ENCODE measurements at places on chromosomes 5 and 9.

- no peak for DNase-seq
These were observed at the start of gene PTPDC1 for GRCh38 chr9:94084314-94084713. PTPDC1 (plus strand) TSS chr9:94084464; CDS start chr9:94084531, 67 bp downstream.

- no peak for DNase-seq
These were observed 405.2 kb downstream of the ZNF608 start for GRCh38 chr5:124341066-124341858.

DNA sequence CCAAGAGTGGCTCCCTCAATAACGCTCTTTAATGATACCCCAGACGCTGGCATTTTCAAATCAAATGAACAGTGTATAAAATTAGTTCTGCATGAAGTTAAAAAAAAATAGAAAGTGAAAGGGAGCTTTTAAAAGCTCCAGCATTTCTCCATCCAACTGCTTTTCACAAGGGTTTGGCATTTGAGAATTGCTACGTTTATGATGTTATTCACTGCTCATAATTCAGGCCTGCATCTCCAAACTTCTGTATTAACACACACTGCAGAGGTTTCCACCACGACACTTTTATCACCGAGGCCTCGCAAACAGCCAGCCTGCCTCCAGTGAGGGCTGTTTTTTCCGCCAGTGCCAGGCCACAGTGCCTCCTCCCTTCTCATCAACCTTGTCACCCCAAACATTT is 205.5 kb upstream of the EFNA5 start:
- DNase-seq = no peak

GRCh38 chr9:134858051-134858841 is 22.4 kb upstream of the FCN2 start:
- DNase-seq = no peak

All from thoracic aorta (tissue), 2 donors.